ENCODE measurements at places on chromosomes 6 and 20. TPM values are rescaled to one million over a fixed set of nuclear protein-coding genes. Genes with fewer than 3 reads are reported as not detected.

- no peak for DNase-seq
Observed at GRCh38 chr6:36659271-36659670, 19.2 kb upstream of the CDKN1A start.

DNA sequence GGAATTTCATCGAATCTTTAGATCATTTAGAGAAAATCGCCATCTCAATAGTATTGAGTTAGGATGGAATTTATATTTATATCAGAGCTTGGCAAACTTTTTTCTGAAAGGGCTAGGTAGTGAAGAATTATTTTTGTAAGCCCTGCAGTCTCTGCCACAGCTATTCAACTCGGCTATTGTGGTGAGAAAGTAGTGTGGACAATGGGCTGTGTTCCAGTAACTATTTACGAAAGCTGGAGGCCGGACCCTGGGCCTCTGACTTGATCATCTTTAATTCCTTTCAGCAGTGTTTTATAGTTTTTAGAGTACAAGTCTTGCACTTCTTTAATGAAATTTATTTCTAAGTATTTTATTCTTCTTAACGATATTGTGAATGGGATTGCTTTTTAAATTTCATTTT lies 201.5 kb downstream of the FARS2 start:
- DNase-seq: no peak

GRCh38 chr20:20076297-20077065 lies 24.1 kb downstream of the CFAP61 start:
- DNase-seq: peak; percentile 9

GRCh38 chr6:35984701-35985100 lies 39.7 kb downstream of the SLC26A8 start:
- no peak for DNase-seq

GRCh38 chr6:90039911-90040310 lies 145.6 kb downstream of the GJA10 start:
- DNase-seq: no peak

DNA sequence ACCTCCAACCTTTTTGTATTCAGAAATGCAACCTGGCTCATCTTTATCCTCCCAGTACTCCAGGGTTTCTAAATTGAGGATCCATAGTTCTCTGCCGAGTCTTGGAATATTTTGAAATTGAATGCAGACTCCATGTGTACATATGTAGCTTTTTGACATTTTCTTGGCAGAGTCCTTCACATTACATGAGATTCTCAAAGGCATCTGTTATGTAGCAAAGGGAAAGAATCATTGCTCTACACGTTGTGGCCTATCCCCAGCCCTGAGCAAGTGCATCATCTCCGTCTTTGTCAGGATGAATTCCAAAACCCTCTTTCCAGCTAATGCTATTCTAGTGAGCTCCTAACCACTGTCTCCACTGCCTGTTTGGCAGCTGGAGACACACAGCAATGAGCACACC lies 742.9 kb downstream of the DHX35 start:
- no peak for DNase-seq

DNA sequence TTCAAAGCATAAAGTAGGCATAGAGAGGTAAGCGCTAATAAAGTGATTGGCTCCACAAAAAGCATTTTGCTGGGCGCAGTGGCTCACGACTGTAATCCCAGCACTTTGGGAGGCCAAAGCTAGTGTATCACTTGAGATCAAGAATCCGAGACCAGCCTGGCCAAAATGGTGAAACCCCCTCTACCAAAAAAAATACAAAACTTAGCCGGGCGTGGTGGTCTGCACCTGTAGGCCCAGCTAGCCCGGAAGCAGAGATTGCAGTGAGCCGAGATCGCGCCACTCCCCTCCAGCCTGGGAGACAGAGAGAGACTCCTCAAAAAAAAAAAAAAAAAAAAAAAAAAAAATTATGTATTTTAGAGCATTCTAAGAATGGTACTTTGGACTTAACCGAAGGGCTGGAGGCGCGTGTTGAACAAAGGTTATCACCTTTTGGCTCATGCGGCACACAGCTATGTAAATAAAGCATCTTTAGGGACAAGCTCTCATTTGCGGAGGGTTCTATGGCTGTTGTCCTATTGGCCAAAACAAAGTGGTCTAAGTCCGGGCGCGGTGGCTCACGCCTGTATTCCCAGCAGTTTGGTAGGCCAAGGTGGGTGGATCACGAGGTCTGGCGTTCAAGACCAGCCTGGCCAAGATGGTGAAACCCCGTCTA lies 17.4 kb downstream of the HFE start:
- peak; percentile 40 for DNase-seq

- no peak for DNase-seq
Observed at GRCh38 chr6:119830494-119831295, 481.1 kb upstream of the MAN1A1 start.

- peak; percentile 86 for DNase-seq
Observed at GRCh38 chr6:39934131-39934757, at the start of gene MOCS1. Gene MOCS1 (minus strand): TSS chr6:39934462. CDS start chr6:39934417, 45 bp downstream.

GRCh38 chr20:36116807-36117441 lies 37.6 kb upstream of the EPB41L1 start:
- no peak for DNase-seq

DNA sequence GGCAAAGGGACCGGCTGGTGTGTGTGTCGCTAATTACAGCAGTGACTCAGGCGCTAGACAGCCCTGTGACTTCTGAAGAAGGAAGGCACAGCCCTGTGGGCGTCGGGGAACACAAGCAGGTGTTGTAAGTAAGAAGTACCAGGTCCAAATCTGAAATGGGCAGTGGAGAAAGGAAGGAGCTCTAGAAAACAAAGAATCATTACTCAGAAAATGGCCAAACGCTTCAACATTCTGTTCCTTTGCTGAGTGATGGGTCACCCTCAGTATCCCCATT lies 106.8 kb downstream of the PXDC1 start:
- DNase-seq: no peak

DNA sequence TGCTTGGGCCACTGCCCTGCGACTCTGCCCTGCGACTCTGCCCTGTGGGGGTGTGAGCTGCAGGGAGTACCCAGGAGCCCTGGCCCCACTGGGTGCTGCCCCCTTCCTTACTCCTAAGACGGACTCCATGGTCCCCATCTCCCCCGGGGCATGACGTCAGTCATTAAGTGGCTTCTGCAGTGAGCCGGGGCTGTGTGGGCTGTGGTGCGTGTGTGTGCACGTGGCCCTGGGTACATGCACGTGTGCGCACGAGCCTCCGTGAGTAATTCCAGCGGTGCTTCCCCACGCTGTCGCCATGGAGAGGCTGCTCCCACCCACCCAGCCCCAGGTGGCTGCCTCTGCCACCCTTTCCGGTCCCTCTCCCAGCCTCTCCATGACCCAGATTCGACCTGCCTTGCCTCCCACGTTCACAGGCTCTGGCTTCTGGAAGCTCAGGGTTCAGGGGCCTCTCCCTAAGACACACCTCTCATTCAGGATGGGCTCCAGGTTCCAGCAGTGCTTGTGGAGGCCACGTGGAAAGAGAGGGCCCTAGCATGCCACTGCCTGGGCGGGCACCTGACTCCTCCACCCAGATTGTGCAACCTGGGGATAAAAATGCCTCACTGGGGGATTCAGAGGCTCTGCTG lies 88.3 kb downstream of the DLGAP4 start:
- no peak for DNase-seq

GRCh38 chr20:14498772-14499171 lies 161.4 kb upstream of the FLRT3 start:
- DNase-seq: no peak

DNA sequence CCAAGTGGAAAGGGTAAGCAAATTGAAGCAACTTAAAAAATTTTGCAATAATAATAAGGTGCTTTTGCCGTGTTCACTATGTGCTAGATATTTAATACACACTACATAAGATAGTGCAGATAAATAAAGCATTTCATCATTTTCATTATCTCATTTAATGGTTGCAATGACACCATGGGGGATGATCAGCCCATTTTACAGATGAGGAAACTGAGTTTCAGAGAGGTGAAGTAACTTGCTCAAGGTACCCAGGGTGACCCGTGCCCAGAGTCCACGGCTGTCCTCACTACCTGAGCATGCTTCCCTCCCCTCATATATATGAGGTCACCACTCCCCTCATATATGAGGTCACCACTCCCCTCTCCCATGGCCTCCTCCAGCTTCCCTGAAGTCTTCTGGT lies 7.5 kb upstream of the KCNK5 start:
- DNase-seq: no peak

GRCh38 chr20:62668441-62669027 lies 26.2 kb downstream of the SLCO4A1 start:
- DNase-seq: peak; percentile 45

- no peak for DNase-seq
Observed at GRCh38 chr20:4883546-4883945, 117.8 kb downstream of the SLC23A2 start.

GRCh38 chr6:19837511-19838441 lies 606 bp downstream of the ID4 start:
- peak; percentile 5 for DNase-seq

DNA sequence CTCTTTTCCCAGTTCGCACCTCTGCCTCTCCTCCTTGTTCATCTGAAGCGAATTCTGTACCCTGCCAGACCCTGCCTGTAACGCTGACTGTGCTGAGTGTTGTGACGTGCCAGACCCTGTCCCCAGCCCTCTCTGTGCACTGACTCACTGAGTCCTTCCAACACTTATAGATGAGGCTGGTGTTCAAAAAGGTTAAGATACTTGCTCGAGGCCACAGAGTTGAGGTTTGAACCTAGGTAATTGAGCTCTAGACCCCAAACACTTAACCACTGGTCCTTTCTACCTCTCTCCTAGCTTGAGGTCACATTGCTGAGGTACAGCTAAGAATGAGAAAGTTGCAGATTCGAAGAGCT lies 45.7 kb upstream of the NEDD9 start:
- peak; percentile 55 for DNase-seq

GRCh38 chr6:7541175-7542064 lies at the start of gene DSP:
Gene DSP (plus strand): TSS chr6:7541671. CDS start chr6:7541916, 245 bp downstream.
- peak; percentile 64 for DNase-seq

The TM9SF4 gene
- 66.5 TPM for total RNA-seq

The SLC22A2 gene
- total RNA-seq: not detected

The DDO gene
- not detected for total RNA-seq

The HBS1L gene
- total RNA-seq: 141 TPM

The SLC26A8 gene
- total RNA-seq: not detected

The TSBP1 gene
- total RNA-seq: not detected

The DPPA5 gene
- total RNA-seq: not detected

The WFDC5 gene
- total RNA-seq: 0.23 TPM

The LY6G6C gene
- not detected for total RNA-seq

The TFAP2D gene
- total RNA-seq: not detected

The PPP1R16B gene
- total RNA-seq: 78.8 TPM

The SNAP91 gene
- not detected for total RNA-seq

The DUSP15 gene
- not detected for total RNA-seq

The GPANK1 gene
- total RNA-seq: 42.8 TPM

The SPO11 gene
- not detected for total RNA-seq
